M059J (cell line): ENCODE measurements at places on chromosomes 2 and 18.

DNA sequence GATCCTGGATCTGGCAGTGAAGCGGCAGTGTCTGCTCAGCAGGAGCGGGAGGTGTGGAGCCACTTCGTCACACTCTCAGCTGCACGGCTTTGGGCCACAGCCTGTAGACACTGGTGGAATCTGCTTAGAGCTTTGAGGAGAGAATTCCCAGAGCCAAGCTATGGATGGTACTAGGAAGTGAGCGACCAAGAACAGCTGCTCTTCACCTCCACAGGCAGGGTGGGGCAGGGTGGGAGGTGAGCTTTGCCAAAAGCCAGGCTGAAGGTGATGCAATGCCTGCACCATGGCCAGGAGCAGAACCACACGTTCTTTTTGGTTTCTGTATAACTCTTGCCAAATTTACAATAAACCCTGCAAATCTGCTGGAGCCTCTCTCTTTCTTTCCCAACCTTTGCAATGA lies 226.1 kb downstream of the ANKRD30B start:
- no peak for DNase-seq

DNA sequence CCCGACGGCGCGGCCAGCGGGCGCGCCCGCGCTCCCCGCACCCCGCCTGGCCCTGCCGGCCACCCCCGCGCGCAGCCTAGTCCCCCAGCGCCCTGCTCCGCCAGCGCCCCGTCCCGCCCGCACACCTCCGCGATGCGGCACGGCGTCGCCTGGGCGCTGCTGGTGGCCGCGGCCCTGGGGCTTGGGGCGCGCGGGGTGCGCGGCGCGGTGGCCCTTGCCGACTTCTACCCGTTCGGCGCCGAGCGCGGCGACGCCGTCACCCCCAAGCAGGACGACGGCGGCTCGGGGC lies 232 bp downstream of the SNED1 start:
- no peak for DNase-seq

DNA sequence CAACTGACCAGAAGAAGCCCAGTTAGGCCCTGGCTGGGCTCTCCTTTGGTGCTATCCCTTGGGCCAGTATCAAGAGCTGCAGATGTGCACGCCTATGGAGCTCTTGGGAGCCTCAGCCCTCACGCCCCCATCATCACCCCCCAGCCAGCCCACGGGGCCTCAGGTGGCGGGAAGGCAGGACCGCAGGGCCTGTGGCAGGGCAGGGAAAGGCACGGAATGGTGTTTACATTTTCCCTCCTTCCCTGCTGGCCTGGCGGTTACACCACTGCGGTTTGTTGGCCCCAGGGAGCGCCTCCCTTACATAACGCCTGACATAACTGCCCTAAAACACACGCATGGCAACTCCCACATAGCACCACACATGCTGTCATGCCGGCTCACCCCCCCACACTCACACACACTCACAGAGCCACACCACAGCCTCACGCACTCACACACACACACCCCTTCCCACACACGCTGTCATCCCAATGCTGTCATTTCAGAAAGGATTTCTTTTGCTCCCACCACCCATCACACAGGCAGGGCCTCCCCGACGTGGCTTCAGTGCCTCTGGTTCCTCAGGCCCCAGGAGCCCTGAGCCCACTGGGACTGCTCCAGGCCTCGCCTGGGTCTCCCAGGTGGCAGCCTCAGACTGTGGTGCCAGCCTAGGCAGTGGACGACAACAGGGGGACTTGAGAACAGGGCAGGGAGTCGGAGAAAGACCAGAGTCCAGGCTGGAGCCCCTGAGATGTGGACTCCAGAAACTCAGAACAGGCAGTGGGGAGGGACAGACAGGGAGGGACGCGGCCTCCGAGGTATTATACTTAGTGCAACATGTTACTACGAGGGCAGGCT lies 15.7 kb downstream of the ZFP36L2 start:
- no peak for DNase-seq

DNA sequence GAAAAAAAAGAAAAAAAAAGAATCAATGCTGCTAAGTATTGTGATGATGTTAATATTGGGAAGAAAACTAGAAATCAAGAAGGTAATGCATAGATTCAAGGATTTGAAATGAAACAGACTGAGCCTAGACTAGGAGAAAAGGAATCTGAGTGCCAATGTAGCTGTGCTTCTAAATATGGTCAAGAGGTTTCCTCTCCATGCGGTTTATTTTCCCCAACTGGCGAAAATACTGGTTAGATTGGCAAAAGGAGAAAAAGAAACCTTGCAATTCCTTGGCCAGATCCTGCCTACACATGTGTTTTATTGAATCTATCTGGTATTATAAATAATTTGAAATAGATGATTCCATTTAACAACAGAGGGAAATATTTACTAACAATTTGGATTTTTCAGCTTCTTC lies 5.7 kb downstream of the SCN3A start:
- DNase-seq, result peak; percentile 5

DNA sequence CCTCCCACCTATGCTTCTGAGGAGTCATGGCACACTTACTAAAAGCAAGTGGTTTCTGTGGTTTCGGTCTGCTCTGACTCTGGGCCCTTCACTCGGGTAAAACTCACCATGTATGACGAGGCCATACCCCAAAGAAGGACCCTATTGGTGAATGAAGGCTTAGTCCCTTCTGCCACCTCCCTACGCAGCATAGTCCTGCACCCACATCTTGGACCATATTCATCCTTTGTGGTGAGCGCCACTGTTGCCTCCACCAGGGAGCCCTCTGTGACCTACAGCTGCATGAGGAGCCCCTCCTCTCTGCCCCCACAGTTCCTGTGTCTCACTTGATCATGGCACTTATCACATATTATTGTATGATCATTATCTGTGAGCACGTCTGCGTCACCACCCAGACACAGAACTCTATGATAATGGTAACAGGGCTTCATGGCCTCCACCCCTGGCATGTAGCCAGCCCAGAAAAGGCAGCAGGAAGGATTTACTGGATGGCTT lies 113.3 kb downstream of the TFCP2L1 start:
- no peak for DNase-seq

DNA sequence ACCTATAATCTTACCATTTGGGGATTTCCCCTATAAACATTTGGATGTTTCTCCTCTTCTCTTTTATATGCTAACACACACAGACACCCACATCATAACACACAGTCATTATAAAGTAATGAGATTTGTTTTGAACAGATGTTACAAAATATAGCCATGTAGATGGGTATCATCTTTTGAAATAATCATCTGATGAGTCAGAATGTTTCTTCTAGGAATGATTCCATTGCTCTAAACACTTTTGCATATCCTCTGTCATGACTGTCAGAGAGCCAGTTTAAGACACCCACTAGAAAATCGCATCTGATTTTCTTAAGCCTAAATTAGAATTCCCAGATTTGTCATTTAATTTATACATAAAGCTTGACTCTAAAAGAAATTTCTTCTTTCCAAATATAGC lies 442.6 kb downstream of the CMPK2 start:
- no peak for DNase-seq

DNA sequence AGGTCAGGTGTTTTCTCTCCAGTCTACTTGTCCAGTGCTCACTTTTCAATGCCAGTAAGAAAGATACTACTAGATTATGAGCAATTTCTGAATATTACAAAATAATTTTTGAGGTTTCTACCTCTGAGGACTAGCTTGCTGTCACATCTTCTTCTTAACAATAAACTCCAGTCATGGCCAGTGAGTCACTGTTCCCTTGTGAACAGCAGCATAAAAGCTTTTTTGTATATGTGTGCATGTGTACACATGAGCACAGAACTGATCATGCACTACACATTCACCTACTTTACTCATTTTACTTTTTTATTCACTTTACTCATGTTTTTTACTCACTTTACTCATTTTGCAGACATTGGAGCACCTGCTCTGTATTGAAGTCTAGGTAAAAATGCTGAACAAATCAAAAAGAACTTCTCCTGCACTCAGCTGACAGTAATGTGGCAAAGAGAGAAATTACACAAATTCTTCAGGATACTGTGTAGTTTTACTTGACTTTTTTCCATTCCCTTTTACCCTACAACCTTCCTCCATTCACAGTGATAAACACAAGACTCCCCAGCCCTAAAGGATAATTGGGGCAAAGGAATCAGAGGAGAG lies 28.0 kb downstream of the ST6GAL2 start:
- no peak for DNase-seq
